ENCODE measurements at places on chromosomes 12 and 14.

DNA sequence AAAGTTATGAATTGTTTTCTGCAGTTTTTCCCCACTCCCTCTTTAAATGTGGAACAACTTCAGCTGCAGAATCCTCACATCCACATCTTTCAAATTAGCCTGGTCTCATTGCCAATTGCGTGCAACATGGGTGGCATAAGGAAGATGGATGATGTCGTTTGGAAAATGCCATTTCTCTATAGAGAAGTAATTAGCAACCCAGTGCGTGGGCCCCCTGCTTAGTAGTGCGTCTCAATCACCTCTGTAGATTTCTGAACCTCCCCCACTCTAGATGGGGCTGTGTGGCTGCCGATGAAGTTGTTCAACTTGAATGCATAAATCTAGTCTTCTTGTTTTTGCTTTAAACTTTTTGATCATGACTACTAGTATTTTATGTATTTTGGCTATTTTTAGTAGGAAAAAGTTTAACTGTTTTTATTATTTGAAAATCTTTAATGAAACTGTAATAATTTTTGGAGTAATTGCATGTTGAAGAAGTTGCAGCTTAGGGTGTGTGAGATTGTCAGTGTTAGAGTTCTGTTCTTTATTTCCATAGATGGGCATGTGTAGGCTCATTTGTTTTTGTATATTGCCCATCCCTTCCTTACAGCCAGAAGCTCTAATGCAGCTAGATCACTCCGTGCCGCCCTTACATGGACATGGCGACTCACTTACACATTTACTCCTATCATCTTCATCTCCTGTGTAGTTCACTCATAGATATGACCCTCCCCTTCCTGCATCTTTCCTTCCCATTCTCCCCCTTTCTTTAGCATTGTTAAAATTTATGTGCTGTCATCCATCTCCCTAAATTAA, 358.2 kb downstream of the DIO2 start:
- DNase-seq = no peak

GRCh38 chr12:51687614-51688013, 96.6 kb downstream of the SCN8A start:
- no peak for DNase-seq

GRCh38 chr14:36517242-36518030, 2.6 kb downstream of the NKX2-1 start:
- DNase-seq = no peak

GRCh38 chr12:67382241-67382871, 113.2 kb downstream of the CAND1 start:
- DNase-seq = no peak

- DNase-seq = no peak
Observed at GRCh38 chr12:19971361-19972280, 396.7 kb upstream of the PDE3A start.

GRCh38 chr14:43356979-43357545, 1150.0 kb downstream of the FSCB start:
- DNase-seq = no peak

- DNase-seq = no peak
Observed at GRCh38 chr12:86723326-86723725, 467.1 kb upstream of the MGAT4C start.

- DNase-seq = no peak
Observed at GRCh38 chr12:64525461-64526160, 73.7 kb downstream of the TBK1 start.

DNA sequence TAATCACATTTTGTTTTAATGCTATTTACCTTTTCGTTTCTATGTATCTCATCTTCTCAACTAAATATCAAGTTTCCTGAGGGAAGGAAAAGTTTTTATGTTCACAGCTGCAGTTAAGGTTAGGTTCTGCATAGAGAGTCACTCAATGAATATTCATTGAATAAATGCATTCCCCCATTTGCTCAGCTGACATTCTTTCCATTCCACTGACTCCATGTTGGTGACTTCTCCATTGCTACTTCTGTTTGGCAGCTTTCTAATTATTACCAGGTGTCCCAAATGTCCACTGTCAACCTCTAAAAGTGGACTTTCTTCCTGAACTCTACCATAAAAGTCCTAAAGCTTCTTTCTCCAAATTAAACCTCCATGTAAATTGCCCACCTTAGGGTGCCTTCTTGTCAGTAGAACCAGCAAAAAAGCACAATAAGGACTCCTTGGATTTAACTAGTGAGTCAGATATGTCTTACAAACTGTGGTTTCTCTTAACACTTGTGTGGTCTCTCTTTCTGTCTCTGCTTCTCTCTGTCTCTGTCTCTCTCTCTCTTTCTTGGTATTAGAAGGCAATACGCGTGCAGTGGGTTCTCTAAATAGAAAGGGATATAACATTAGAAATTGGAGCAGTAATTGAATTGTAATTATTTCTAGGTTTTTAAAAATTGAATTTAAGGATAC, 85.9 kb downstream of the TMEM117 start:
- no peak for DNase-seq

DNA sequence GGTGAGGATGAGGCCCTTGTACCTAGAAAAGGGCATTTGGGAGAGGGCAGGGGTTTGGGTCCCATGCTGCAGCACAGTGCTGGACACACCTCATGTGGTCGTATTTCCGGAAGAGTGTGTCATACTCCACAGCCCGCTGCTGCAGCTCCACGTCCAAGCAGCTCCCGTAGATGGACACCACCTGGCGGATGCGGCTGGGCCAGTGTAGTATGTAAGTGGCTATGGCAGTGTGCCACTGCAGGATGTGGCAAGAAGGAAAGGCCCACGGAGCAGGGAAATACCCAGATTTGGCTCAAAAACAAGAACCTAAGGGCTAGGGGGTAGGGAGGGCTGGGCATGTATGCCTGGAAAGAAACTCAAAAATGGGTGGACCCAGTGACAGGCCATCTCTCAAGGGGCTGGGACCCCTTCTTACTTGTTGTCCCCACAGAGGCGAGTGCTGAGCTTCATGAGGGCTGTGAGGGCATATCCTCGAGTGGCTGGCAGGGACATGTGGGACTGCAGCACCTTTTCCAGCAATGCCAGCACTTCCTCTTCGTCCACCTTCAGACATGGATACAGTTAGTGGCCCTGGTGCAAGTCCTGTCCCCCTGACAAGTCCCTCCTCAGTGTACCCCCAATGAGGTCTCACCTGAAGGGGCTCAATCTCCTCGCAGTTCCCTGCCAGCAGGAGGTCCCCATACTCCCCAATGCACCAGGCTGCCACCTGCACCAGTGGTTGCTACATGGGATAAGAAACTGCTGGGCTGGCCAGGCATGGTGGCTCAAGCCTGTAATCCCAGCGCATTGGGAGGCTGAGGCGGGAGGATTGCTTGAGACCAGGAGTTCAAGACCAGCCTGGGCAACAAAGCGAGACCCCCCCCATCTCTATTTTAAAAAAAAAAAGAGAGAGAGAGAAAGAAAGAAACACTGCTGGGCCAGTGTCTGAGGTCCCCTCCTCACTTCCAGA, 5.4 kb downstream of the AP1G2 start:
- no peak for DNase-seq

- no peak for DNase-seq
Observed at GRCh38 chr14:106831322-106831720, 1304.9 kb downstream of the TMEM121 start.

DNA sequence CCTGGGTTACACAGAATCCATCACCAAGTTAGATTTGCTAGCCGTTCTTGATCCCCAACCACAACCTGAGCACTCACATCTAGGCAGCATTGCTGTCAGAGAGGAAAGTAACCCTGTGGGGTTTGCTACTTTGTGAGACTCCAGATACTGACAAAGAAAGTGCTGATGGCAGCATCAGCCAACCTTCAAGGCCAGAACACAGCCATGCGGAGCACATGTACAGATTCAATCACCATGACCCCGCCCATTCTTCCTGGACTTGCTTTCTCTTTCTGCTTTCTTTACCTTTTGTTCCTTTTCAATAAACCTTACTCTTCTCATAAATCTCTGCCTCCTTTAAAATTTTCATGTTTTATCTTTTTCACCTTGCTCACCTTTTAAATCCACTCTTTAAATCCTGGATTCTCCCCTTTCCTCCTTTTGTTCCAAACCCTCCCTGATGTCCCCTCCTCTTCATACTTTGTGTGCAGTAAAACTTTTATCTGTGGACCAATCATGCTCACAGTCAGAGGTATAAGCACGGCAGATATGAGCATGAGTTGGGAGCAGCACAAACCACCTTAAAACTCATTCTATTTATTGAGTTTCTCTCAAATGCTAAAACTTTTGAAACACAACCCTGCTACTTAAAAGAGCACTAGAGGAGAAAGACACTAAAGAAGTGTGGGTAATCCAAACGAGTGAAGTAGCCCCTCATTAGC, 21.9 kb upstream of the CERS5 start:
- DNase-seq = no peak

DNA sequence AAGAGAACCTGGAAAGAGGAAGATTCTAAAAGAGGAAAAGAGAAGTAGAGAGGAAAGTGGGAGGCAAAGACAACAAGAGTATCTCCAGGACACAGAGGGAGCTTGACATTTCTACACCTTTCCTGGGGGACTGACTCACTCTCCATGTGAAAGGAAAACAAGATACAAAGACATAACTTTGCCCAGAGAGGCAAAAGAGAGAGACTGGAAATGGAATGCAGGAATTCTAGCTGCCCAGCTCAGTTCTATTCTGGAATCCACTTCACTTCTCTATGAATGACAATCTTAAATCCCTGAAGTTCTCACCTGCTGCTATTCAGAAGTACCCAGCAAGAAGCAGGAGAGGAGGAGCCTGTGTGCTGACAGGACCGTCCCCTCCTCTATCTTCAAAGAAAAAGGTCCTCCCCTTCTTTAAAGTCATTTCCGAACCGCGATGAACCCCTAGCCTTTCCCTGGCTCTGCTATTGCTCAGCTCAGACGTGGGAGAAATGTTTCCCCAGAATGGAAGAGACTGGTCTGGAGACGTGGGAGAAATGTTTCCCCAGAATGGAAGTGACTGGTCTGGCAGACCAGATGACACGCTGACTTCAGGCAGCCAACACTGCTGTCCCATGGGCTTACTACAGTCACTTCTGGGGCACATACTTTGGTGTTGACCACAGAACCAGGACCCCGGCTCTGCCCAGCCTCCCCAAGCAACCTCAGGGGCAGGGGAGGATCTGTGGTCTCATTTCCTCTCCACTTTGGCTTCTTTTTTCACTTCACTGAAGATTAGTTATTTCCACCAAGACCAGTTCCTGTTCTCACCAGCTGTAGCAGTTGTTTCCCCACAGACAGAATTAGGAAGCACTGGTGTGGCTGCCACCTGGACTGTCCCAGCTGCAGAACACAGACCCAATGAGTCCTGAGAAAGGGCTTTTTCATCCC, 8.3 kb downstream of the FMNL3 start:
- DNase-seq = no peak

- no peak for DNase-seq
Observed at GRCh38 chr14:48983351-48983888, 602.8 kb downstream of the RPS29 start.

GRCh38 chr14:105899657-105900397, 373.4 kb downstream of the TMEM121 start:
- no peak for DNase-seq

All from AG04450 (cell line).